ENCODE measurements at places on chromosomes 4 and X. TPM values are rescaled to one million over a fixed set of nuclear protein-coding genes. Genes with fewer than 3 reads are reported as not detected.

Gene ARR3
- not detected for total RNA-seq

Gene FAAH2
- total RNA-seq, result not detected

Gene CENPVL2
- not detected for total RNA-seq

Gene EGF
- total RNA-seq, result 1.4 TPM

Gene FAM9B
- total RNA-seq, result 0.13 TPM

Gene EREG
- total RNA-seq, result not detected

Gene GPC3
- total RNA-seq, result 0.16 TPM

Gene USP17L20
- not detected for total RNA-seq

Gene SRPX
- total RNA-seq, result 202 TPM

Gene STK32B
- 3.1 TPM for total RNA-seq

Gene SPANXA1
- 0.43 TPM for total RNA-seq

Gene STATH
- total RNA-seq, result 1.6 TPM

Gene SYTL5
- total RNA-seq, result 67.0 TPM

Gene EDA
- total RNA-seq, result 1.1 TPM

Gene NDST3
- total RNA-seq, result 0.05 TPM

Gene CCDC110
- 2.7 TPM for total RNA-seq

Gene MCUB
- total RNA-seq, result 0.75 TPM

GRCh38 chrX:68889249-68889648 lies 60.4 kb downstream of the EFNB1 start:
- no peak for DNase-seq

- peak; percentile 78 for DNase-seq
These were observed 40.4 kb upstream of the TLR2 start for GRCh38 chr4:153643406-153644383.

GRCh38 chr4:124184792-124185191 lies 527.7 kb downstream of the ANKRD50 start:
- no peak for DNase-seq

- DNase-seq, result peak; percentile 51
These were observed 111.7 kb downstream of the AMER1 start for GRCh38 chrX:64093761-64094160.

- peak; percentile 18 for DNase-seq
These were observed at the start of gene ATOH1 for GRCh38 chr4:93828332-93828994. TSS of gene ATOH1 (plus strand) at chr4:93828753. CDS start at chr4:93828927, 174 bp downstream.

GRCh38 chr4:878796-879728 lies 53.1 kb downstream of the GAK start:
- no peak for DNase-seq

DNA sequence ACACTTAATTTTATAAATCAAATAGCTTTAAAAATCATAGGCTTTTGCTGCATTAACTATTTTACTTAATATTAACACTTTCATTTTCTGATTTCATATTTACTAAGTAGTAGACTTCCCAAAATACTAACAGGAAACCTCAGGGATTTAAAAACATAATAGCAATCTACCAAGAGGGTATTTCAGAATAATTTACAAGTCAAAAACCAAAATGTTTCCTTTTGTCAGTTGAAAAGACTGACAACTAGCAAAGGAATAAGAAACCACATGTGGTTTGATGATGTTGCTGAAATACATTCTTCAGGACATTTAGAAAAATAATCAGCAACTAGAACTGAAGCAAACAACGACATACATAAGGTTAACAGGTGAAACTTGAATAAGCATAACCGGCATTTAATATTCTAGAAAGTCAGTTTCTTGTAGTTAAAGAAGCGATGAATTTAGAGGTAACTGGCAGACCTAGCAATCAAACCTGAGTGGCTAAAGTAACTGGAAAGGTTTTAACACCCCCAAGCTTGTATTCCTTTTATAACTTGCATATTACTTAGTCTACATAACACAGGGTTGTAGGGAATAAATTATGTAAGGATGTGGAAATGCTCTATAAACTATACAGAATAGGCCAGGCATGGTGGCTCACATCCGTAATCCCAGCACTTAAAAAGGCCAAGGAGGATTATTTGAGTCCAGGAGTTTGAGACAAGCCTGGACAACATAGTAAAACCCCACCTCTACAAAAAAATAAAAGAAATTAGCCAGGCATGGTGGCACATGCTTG lies 40.0 kb downstream of the DHX15 start:
- no peak for DNase-seq

DNA sequence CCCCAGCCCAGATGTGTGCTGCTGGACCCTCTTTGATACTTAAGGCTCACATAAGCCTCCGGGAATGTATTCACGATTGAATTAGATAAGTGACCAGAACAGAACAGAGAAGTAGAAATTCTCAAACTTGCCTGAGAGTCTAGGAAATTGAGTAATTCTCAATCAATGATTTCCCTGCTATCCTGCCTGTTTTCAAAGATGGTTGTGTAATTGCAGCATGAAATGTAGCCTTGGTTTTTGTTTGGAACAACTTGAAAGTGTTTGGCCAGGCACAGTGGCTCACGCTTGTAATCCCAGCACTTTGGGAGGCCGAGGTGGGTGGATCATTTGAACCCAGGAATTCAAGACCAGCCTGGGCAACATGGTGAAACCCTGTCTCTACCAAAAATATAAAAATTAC lies 41.2 kb downstream of the TNIP2 start:
- DNase-seq, result no peak

DNA sequence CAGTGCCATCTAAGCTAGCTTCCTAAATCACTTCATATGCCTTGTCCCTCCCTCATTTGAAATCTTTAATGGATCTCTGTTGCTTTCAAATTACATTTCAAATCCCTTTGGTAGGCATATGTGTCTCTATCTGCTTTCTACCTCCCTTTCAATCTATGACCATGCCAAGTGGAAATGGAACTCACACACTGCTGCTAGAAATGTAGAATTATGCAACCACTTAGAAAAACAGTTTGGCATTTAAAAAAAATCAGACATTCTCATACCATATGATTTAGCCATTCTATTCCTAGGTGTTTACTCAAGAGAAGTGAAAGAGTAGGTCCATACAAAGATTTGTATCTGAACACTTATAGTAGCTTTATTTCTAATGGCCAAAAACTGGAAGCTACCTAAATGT lies 413.5 kb upstream of the INTU start:
- DNase-seq, result no peak

- no peak for DNase-seq
These were observed 52.6 kb upstream of the PDHA1 start for GRCh38 chrX:19291086-19291485.

GRCh38 chr4:17165286-17165685 lies 266.8 kb upstream of the LDB2 start:
- no peak for DNase-seq

DNA sequence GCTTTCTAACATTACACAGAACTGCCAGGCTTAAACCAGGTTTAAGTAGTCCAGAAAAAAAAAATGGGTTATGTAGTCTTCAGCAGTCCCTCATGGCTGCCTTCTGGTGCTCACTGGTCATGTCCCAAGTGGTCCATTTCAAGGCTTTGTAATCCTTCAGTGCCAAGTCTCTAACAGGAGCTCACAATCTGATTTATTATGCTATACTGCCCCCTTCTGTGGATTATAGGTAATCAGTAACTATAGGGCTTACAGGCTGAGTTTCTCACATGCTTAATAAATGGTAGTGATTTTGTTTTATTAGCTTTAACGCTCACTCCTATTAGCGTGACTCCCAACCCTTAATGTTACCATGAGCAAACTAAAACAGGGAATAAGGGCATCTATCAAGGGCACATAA lies 92.5 kb upstream of the EDA2R start:
- DNase-seq, result peak; percentile 65

- no peak for DNase-seq
These were observed 53.0 kb upstream of the DAPP1 start for GRCh38 chr4:99763635-99764101.

- DNase-seq, result no peak
These were observed 205.9 kb downstream of the RAPGEF2 start for GRCh38 chr4:159308566-159309340.

- DNase-seq, result peak; percentile 32
These were observed 91.5 kb downstream of the GEMIN8 start for GRCh38 chrX:13938051-13938828.

DNA sequence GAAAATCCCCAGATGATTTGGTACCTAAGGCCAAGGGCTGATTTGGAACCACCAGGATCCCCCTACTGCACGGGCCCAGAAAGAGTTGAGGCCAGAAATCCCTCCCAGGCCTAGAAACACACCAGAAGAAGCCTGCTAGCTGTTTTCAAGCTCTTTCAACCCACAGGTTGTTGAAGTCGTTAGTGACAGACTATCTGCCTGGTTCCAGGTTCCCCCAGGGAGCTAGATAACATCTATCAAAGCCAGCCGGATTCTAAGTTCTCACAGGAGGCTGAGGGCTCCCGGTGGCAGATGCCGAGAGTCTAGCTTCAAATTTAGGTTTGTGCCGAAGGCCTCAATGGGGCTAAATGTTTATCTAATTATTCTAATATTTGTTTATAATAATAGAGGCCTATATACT lies 132.0 kb upstream of the ATP6AP2 start:
- no peak for DNase-seq

DNA sequence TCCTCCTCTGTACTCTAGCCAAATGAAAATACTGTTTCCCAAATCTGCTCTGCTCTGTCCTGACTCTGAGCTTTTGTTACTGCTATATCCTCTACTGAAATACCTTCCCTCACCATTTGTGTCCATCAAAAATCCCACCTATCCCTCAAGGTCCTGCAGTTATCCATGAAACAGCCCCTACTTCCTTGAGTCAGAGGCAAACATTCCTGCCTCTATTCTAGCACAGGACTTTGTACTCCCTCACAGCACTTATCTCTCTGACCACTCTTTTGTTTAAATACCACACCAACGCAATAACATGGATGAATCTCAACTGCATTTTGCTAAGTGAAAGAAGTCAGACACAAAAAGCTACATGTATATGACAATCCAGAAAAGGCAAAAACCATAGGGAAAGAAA lies 10.5 kb upstream of the RNF128 start:
- no peak for DNase-seq

- no peak for DNase-seq
These were observed 277.2 kb downstream of the EPHA5 start for GRCh38 chr4:65393078-65393477.

DNA sequence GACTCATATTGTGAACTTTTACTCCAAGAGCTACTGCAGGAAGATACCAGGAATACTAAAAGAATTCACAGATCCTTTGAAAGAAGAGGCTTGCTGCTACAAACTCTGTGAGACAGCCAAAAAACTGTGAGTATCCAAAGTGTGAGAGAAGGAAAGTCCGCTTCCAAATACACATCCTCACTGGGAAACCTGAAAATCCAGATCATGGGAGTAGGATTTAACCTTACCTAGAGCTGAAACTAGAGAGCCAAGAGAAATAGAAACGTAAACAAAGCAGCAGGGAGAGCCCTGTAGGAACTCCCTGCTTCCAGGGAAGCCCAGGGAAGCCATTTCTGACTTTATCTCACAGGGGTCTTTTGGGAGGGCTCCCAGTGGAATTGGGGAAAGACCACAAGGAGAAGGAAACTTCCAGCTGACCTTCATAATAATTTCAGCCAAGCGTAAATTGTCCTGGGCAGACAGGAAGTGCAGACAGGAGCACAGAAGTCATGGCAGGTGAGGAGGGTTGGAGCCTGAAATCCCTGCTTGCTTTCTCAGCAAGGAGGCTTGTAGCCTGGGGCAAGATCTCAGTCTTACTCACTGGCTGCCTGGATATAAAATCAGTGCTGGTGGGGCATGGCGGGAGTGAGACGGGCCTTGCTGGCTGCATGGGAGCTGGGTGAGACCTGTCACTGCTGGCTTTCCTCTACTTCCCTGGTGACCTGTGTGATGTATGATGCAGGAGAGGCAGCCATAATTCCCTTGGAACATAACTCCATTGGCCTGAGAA lies 26.2 kb upstream of the NFKB1 start:
- no peak for DNase-seq

GRCh38 chr4:105088110-105088879 lies 58.4 kb upstream of the TET2 start:
- peak; percentile 12 for DNase-seq

DNA sequence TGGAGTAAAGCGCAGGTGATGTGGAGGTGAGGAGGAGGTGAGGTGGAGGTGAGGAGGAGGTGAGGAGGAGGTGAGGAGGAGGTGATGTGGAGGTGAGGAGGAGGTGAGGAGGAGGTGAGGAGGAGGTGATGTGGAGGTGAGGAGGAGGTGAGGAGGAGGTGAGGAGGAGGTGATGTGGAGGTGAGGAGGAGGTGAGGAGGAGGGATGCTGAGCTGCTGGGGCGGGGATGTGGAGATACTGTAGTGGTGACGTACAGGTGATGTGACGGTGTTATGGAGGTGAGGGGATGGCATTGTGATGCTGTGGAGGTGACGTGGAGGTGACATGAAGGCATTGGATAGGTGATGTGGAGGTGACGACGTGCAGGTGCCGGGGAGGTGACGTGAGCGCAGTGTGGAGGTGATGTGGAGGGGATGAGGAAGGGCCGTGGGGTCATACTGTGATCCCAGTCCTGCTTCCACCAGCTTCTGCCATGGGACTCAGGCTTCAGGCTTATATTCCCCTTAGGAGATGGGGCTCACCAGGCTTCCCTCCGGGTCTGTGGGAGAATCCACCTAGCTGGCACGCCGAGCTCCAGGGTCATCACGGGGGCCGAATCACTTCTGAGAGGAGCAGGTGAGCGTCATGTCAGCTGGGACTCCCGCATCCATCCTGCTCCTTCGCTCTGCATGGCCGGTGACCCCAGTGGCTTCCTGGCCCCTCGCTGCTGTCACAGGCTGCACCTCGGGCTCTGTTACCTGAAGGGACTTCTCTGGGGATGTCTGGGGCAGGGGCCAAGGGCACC lies 47.9 kb upstream of the GRPEL1 start:
- DNase-seq, result no peak

GRCh38 chrX:155334486-155335336 lies at the start of gene CLIC2:
TSS of gene CLIC2 (minus strand) at chrX:155334614. CDS start at chrX:155334427, 187 bp downstream.
- DNase-seq, result no peak

DNA sequence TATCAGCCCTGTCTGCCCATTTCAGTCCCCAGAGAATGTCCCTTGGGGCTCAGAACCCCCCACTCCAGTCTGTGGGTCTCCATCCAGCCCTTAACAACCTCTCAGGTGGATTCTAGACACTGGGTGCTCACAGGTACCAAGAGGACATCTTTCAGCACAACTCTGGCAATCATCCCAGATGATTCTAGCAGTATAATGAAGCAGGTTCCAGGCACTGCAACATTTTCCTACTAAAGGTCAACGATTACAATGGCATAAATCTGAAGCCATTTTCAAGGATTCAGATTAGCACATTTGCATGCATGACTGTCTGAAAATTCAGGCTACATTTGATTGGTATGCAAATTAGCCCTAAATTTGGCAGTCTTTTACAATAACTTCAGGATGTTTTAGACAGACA lies 10.0 kb downstream of the SLC2A9 start:
- DNase-seq, result no peak

DNA sequence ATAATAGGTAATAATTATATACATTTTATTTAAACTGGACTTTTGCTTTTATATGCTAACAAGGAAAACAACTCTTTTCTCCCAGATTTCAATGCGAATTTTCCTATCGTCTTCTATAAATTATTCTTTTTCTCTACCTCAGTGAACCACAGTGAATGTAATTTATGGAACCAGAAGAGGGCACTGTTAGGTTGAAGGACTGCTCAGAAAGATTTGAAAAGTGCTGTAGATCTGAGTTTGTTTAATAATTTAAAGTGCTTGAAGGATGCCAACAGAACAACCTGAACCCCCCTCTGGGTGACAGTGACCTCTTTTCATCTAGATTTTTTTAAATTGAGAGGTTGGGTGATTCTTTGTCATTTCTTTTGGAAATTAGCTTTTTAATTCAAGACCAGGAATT lies 54.9 kb downstream of the PHOX2B start:
- peak; percentile 76 for DNase-seq
